ENCODE measurements at places on chromosomes 13 and 19. TPM values are rescaled to one million over a fixed set of nuclear protein-coding genes. Genes with fewer than 3 reads are reported as not detected.

The GIPR gene
- 25.7 TPM for total RNA-seq

The BST2 gene
- 6.9 TPM for total RNA-seq

GRCh38 chr13:23455401-23456185 is 22.1 kb upstream of the SACS start:
- DNase-seq: no peak

DNA sequence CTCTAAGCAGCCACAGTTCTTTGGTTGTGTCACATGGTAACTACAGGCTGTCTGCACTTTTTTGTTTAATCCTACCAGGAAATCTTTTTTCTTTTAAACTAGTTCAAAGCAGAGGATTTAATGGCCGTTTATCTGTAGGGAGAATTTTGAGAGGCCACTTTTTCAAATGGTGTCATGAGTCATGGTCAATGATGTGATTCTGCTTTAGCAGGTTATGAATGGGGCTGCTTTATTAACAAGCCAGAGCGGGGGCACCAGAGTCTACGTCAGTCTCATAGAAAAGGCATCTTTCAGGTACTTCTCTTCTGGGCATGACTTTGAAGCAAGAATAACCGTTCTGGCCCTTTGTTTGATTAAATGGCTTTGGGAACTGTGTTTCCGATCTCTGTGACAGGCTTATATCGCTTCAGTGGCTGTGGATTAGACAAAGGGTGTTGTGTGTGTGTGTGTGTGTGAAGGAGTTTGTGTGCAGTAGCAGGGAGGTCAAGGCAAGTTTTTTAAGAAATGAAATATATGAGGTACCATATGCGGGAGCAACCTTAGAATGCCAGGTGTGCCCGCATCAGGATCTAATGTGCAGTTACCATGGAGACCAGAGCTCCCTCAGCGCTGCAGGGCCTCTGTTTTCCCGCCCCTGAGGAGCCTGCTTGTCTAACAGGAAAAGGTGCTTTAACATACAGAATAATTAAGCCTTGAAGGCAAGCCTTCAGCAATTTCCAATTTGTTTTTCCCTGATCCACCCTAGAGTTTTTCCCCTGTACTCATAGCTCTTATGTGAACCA is 120.5 kb downstream of the KATNAL1 start:
- DNase-seq: no peak

- DNase-seq: no peak
Observed at GRCh38 chr19:10408511-10409283, 5.4 kb upstream of the CDC37 start.

DNA sequence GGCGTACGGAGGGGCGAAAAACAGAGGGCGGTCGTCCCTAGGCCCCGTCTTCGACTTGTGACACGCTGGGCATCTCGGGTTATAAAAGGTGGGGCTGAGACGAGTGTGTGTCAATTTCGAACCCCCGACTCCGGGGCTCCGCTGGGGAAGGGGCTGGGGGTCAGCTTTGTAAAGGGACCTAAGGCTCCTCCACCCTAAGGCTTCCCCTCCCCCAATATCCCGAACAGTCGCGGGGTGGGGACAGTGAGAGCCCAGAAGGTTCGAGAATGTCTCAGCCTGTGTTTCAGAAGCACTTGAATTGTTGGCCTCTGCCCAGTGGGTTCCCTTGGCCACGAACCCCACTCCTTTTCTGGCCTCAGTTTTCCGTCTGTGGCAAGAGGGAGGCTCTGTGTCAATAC is 450 bp downstream of the SELENOW start:
- no peak for DNase-seq
